ENCODE measurements at places on chromosomes 4 and X.

GRCh38 chr4:166363198-166363597 lies 490.2 kb downstream of the TLL1 start:
- no peak for DNase-seq

DNA sequence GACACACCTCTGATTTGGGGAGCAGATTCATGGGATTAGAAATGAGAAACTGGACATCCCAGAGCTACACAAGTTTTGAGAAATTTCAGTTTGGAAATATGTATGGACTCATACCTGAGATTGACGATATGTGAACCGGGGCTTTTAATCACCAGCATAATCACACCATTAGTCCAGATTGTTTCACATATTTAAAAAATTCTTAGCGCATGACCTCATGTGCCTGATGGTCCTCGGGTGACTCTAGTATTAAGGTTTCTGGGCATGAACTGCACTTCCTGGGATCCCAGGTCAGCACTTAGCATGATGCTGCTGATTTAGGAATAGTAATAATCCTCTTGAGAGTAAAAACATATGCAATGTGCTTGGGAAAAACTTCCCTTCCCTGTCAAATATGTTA lies 91.9 kb upstream of the BCOR start:
- DNase-seq, result no peak

DNA sequence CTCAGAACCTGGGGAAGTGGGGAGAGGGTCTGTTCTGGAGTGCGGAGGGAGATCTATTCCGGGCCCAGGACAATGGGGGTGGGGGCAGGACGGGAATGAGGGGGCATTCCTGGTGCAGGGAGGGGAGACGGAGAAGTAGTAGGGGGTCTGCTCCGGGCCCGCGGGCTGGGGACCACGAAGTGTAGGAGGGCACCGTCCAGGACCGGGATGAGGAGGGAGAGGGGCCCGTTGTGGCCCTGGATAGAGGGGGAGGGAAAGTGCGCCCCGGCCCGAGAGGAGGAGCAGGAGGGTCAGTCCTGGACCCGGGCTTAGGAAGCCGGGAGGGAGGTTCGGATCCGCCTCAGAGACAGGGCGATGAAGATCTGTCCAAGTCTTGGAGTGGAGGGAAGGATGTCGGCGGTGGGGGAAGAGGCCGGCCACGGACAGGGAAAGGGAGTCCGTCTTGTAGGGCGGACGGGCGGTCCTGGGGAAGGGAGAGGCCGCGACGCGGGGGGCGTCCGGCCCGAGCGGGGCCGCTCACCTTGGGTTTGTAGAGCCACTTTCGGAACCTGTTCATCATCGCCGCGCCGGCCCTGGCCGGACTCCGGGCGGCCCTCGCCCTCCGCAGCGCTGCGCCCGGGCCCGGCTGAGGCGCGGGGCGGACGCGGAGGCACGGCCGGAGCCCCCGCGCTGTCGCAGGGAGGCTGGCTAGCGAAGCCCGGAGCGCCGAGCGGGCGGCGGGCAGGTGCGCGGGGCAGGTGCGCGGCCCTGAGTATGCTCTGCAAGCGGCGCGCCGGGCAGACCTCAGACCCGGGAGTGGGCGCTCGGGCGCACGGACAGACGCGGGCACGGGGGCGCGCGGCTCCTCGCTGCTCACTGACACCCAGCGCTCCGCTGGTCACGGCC lies at the start of gene ZFYVE28:
Gene ZFYVE28 (minus strand): TSS at position 881 of the 885 bp plus-strand sequence. CDS start 322 bp downstream, at position 559.
- no peak for DNase-seq

DNA sequence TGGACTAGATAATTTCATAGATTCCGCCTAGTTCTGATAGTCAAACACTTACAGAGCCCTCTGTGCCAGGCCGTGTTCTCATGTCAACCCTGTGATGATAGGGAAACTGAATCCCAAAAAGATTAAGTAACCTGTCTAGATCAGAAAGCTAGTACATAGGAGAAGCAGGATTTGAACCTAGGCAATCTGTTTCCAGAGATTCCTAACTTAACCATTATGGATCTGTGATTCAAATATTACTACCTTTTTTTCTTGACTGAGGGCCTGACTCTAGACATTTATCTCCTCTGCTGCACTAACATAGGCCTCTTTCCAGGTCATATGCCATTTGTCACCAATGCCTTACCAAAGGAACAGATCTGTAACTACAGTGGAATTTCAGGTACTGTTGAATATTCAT lies 1.5 kb downstream of the ALAS2 start:
- no peak for DNase-seq

All from CD4-positive, alpha-beta T cell (primary cell).